Metanephros (tissue), 2 donors: ENCODE measurements at places on chromosomes 1 and 21. TPM values are rescaled to one million over a fixed set of nuclear protein-coding genes. Genes with fewer than 3 reads are reported as not detected.

Gene OR6N1
- total RNA-seq, result not detected

Gene IRF6
- 16.0 TPM for total RNA-seq

Gene DMBX1
- not detected for total RNA-seq

Gene CD247
- total RNA-seq, result 1.3 TPM

Gene TFF2
- total RNA-seq, result not detected

Gene LMX1A
- total RNA-seq, result 0.12 TPM

Gene SH3BGR
- 9.8 TPM for total RNA-seq

Gene AADACL4
- 0.82 TPM for total RNA-seq
